ENCODE measurements at places on chromosomes 13 and 19. TPM values are rescaled to one million over a fixed set of nuclear protein-coding genes. Genes with fewer than 3 reads are reported as not detected.

Gene IFNL1
- not detected for total RNA-seq

Gene SELENOV
- total RNA-seq, result not detected

Gene FAAP24
- total RNA-seq, result 1.0 TPM

Gene VSIG10L
- total RNA-seq, result 20.4 TPM

Gene CERS1
- total RNA-seq, result not detected

Gene IL4I1
- 0.89 TPM for total RNA-seq

Gene IL11
- total RNA-seq, result 1.0 TPM

Gene AMER2
- total RNA-seq, result 0.13 TPM

Gene KCNRG
- total RNA-seq, result not detected

Gene UGGT2
- 11.8 TPM for total RNA-seq

Gene SLITRK1
- not detected for total RNA-seq

Gene GJB2
- total RNA-seq, result 66.3 TPM

Gene CALR3
- not detected for total RNA-seq

Gene ZNF302
- 13.5 TPM for total RNA-seq

Gene RGL3
- total RNA-seq, result 1.4 TPM

Gene LYPD3
- 368 TPM for total RNA-seq

Gene ONECUT3
- not detected for total RNA-seq

Gene KLK6
- total RNA-seq, result 5.4 TPM

Gene C1QTNF9B
- total RNA-seq, result not detected

Gene LENG9
- 3.1 TPM for total RNA-seq

Gene CCDC70
- not detected for total RNA-seq

Gene C5AR1
- 1.3 TPM for total RNA-seq

Gene ZNF724
- 3.9 TPM for total RNA-seq

Gene PRX
- total RNA-seq, result 4.1 TPM

Gene NLRP4
- not detected for total RNA-seq

Gene ZNF549
- total RNA-seq, result 9.5 TPM

Gene PRTN3
- total RNA-seq, result not detected

Gene TMIGD2
- not detected for total RNA-seq

Gene ZNF566
- total RNA-seq, result 24.4 TPM

Gene PDX1
- total RNA-seq, result not detected

Gene ZNF577
- 8.5 TPM for total RNA-seq

Gene FGF22
- total RNA-seq, result 13.0 TPM

Gene SERTAD1
- total RNA-seq, result 27.3 TPM

Gene ZNF730
- total RNA-seq, result not detected

Gene PBX4
- 3.3 TPM for total RNA-seq

Gene FBXW9
- 12.5 TPM for total RNA-seq

Gene TUBA3C
- total RNA-seq, result not detected

Gene GPC6
- 4.6 TPM for total RNA-seq

Gene SIGLEC5
- not detected for total RNA-seq

Gene GPR183
- total RNA-seq, result 3.7 TPM

Gene SHKBP1
- total RNA-seq, result 42.2 TPM

Gene PIP5K1C
- total RNA-seq, result 16.5 TPM

Gene C3
- total RNA-seq, result 109 TPM

Gene RNF113B
- not detected for total RNA-seq

Gene IL27RA
- total RNA-seq, result 1.9 TPM

Gene AMH
- 2.1 TPM for total RNA-seq

Gene ZNF69
- 1.3 TPM for total RNA-seq

Gene CD79A
- not detected for total RNA-seq

Gene LRG1
- total RNA-seq, result 8.0 TPM

Gene SYNE4
- 2.0 TPM for total RNA-seq
